ENCODE measurements at places on chromosomes 2 and 18. TPM values are rescaled to one million over a fixed set of nuclear protein-coding genes. Genes with fewer than 3 reads are reported as not detected.

- H3K4me1 ChIP-seq = peaks cover 18% of the 10 kb centered on the region
- no peaks in the 10 kb centered on the region for H3K36me3 ChIP-seq
- no peak overlapping the region for H3K4me3 ChIP-seq
- peak; percentile 13 for DNase-seq
These were observed 103.5 kb upstream of the CTDP1 start for GRCh38 chr18:79575891-79576685.

DNA sequence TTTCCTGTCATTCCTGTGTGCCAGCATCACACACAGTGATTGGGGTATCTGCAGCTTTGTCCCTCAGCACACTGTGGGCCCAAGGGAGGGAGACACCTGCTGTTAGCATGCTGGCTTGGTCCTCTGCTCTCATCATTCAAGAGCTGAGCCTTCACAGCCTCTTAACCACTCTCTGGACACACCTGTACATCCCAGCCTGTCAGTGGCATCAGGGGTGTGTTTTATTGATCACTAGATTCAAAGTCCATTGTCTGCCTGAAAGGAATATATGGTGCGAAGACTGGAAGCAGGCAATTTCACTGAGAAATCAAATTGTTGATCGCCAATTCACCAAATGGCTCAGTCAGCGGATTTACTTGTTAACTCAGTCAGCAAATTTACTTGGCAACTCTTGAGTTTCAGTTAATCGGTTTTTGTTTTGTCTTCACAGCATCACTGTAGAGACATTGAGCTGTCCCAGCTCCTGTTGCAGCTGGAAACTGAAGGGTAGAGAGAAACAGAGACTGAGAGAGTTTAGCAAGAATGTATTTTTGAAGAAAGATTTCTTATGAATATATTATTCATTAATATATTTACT is 56.3 kb upstream of the TMEM200C start:
- no peaks in the 10 kb centered on the region for H3K4me1 ChIP-seq
- no peaks in the 10 kb centered on the region for H3K27me3 ChIP-seq
- H3K36me3 ChIP-seq = no peaks in the 10 kb centered on the region
- no peak overlapping the region for H3K4me3 ChIP-seq
- DNase-seq = no peak
- no peak overlapping the region for H3K27ac ChIP-seq

- no peak overlapping the region for H3K4me3 ChIP-seq
- no peaks in the 10 kb centered on the region for H3K36me3 ChIP-seq
- no peaks in the 10 kb centered on the region for H3K4me1 ChIP-seq
- DNase-seq = no peak
- no peaks in the 10 kb centered on the region for H3K27me3 ChIP-seq
- H3K27ac ChIP-seq = no peak overlapping the region
These were observed 19.9 kb downstream of the PCARE start for GRCh38 chr2:29054430-29054829.

- peaks cover 10% of the 10 kb centered on the region for H3K27me3 ChIP-seq
- peaks cover 3% of the 10 kb centered on the region for H3K4me1 ChIP-seq
- H3K4me3 ChIP-seq = peak within 1 kb of the TSS; percentile 38
- no peaks in the 10 kb centered on the region for H3K36me3 ChIP-seq
- peak; percentile 81 for DNase-seq
These were observed at the start of gene RAD51AP2 for GRCh38 chr2:17518212-17519154. Gene RAD51AP2, minus strand, starts transcription at chr2:17518440. Its CDS starts 25 bp downstream, at chr2:17518415.

DNA sequence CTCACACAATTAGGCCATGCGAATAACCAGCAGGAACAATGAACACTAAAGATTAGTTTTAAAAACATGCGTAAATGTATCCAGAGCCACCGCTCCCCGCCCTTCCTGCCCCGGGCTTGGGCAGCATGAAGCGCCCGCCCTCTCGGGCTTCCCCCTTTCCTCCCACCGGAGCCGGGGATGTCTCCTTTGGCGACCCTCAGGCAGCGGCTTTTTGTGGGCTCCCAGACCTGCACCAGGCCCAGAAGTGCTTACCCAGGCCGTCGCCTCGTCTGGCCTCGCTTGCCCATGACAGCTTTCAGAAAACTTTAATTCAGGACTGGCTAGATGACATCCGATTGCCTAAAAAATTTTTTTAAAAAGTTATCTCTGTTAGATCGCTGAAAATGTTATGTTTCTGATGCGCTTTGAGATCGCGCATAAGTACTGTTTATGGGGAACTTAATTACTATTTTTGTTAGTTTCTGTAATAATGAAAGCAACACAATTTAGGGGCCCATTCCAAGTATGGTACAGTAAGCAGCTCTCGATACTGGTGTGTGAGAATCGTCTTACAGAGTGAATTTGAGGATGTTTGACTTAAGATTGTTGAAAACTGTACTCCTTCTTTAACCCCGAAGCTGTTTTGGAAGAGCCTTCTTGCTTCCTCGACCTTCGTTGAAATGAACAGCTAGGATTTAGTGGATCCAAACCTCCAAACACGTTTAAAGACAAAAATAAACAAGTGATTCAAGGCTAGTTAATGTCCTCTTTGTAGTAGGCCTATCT is 1.1 kb downstream of the MAP3K20 start:
- H3K4me1 ChIP-seq = peaks cover 26% of the 10 kb centered on the region
- DNase-seq = peak; percentile 28
- H3K27me3 ChIP-seq = no peaks in the 10 kb centered on the region
- no peaks in the 10 kb centered on the region for H3K36me3 ChIP-seq

DNA sequence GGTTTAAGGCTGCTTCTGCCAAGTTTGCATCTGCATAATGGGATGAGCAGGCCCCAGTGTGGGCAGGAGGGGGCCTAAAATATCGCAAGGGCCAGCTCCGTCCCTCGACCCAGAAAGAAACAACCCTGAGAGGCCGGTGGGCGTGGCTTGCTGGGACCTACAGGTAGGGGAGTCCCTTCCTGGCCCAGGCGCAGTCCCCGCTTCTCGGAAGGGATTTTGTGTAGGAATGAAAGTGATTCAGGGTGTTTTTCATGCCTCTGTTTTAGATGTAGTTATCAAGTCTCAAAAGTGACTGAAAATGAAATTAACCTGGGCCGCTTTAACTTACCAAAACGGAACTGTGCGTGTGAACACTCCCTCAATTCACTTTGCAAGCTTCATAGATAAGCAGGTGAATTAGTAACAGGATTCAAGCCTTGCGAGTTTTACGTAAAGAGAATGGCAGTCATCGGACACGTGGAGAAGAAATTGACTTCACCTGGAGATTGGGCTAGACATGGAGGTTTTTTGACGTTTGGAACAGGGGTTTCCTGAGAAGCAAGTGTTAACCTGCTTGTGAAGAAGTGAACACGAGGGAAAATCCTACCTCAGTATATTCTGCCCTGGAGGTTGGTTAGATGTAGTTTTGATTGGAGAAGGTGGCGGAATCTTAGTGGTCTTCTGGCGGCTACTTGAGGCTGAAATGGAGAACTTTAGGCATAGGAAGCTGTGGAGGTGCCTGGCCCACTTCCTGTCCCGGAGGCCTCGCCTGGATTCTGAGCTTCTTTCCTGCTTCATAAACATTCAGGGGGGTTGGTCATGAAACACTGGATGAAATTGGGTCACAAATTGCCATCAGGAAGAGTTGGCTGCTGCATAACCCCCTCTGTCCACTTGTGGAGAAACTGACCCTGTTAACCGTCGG is 1.7 kb downstream of the NCK2 start:
- H3K27ac ChIP-seq = peak overlapping the region; percentile 92
- no peaks in the 10 kb centered on the region for H3K36me3 ChIP-seq
- H3K4me3 ChIP-seq = peak overlapping the region; percentile 88
- DNase-seq = peak; percentile 89

DNA sequence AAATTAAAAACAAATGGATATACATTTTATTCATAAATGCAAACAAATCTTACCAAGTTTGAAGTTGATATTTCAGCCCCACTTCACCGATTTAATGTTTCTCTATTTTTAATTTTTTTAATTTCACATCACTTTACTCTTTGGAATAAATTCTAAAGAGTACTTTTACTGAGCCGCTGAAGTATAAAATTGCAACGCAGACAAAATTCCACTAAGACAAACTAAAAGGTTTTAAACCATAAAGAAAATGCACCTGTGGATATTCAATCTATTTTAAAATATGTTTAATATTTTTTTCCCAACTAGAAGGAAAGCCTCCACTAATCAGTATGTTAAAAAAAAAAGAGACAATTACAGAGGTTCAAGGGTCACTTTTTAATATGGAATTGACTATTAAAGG is 1073.9 kb upstream of the CRIM1 start:
- H3K27me3 ChIP-seq = no peaks in the 10 kb centered on the region
- no peaks in the 10 kb centered on the region for H3K36me3 ChIP-seq
- no peak for DNase-seq
- H3K4me3 ChIP-seq = no peak overlapping the region

GRCh38 chr2:217797165-217797564 is 205.6 kb downstream of the TNS1 start:
- no peaks in the 10 kb centered on the region for H3K4me1 ChIP-seq
- H3K27ac ChIP-seq = peak overlapping the region; percentile 14
- no peak for DNase-seq

DNA sequence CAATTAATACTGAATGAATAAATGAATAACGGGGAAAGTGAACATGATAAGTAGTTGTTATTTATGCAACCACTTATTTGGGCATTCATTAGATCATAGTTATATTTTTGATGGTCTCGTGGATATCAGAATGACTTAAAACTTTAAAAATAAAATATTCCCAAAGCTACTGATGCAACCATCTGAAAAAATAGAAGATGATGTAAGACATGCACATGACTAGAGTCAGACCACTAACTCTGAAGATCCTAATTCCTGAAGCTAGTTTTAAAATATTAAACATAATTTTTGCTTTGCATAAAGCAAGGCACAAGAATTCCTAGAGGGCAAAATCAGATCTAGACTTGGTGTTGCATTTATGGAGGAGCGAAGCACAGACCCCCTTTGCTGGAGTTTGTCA is 616.1 kb downstream of the IRS1 start:
- DNase-seq = no peak
- no peaks in the 10 kb centered on the region for H3K36me3 ChIP-seq
- H3K27ac ChIP-seq = no peak overlapping the region
- no peaks in the 10 kb centered on the region for H3K27me3 ChIP-seq

The NT5C1B gene
- total RNA-seq = not detected

The GYPC gene
- 40.2 TPM for total RNA-seq

DNA sequence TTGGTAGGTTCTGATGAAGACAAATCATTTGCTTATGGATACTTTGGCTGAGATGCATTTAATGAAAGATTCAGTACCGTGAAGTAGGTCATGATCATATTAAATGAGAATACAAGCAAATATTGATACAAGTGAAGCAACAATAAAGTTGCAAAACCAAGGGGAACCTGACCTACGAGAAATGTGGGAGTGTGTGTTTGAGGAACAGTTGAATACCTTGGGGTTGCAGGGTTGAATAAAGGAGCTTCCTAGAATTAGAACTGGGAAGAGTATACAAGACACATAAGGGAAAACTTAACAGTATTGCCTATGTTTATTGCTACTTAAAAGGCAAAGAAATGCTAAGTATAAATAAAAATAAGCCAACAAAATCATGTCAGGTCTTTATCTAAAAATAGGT is 702.9 kb downstream of the ERBB4 start:
- no peaks in the 10 kb centered on the region for H3K4me1 ChIP-seq
- H3K27me3 ChIP-seq = no peaks in the 10 kb centered on the region
- DNase-seq = no peak

- no peak overlapping the region for H3K27ac ChIP-seq
- H3K4me3 ChIP-seq = no peak overlapping the region
- DNase-seq = no peak
- H3K36me3 ChIP-seq = no peaks in the 10 kb centered on the region
- H3K4me1 ChIP-seq = no peaks in the 10 kb centered on the region
These were observed 25.3 kb upstream of the STEAP3 start for GRCh38 chr2:119198240-119198840.

- peaks cover 38% of the 10 kb centered on the region for H3K4me1 ChIP-seq
- no peaks in the 10 kb centered on the region for H3K36me3 ChIP-seq
- H3K27me3 ChIP-seq = no peaks in the 10 kb centered on the region
- no peak overlapping the region for H3K4me3 ChIP-seq
- no peak for DNase-seq
- peak overlapping the region; percentile 72 for H3K27ac ChIP-seq
These were observed 34.8 kb upstream of the IL1R1 start for GRCh38 chr2:102107741-102108070.

DNA sequence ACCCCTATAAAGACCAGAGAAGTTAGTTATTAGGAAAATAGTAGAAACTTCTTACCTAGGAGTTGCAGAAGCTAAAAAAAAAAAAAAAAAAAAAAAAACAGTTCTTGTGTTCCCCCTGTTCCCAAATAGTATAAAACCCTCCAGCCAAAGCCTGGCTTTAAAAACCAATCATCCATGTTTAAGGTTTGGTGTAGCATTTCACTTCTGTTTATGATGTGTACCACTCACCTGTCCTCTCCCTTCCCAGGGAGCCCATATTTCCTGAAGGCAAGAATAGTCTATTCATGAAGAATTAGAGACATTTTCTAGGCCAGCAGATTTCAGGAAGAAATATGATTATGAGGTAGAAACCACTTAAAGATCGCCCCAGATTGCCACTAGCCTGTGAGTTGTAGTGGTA is 273.6 kb downstream of the SETBP1 start:
- peaks cover 6% of the 10 kb centered on the region for H3K36me3 ChIP-seq
- no peaks in the 10 kb centered on the region for H3K27me3 ChIP-seq
- H3K4me1 ChIP-seq = no peaks in the 10 kb centered on the region
- no peak for DNase-seq
- H3K4me3 ChIP-seq = no peak overlapping the region

All from transverse colon (tissue), 4 donors.